ENCODE measurements at places on chromosomes 11 and 22.

DNA sequence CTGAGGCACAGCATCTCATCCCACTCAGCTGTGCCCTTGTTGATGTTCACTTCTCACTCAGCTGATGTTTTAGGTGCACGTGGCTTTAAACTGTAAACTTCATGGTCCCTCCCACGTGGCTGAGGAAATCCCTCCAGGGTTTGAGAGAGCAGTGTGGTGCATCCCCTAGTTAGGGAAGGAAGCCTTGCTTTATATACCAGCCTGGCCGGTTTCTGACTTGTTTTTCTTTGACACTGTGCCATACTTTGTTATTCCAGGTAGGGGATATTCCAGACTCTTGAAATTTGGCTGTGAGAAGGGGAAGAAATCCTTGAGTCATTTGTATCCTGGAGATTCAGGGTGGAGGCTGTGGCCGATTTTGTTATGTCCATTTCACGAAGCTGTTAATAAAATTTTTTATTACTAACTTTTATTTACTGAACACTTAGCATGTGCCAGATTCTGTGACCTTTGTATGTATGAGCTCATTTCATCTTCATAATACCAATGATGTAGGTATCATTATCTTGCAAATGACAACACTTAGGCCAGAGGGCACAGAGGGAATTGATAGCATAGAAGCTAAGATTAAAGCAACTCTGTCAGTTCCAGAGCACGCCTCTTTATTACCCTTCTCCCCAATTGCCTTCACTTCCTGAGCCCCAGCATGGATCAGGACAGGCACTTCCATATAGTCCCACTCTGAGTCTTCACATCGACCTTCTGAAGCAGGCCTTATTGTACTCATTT, 116.6 kb downstream of the NAV2 start:
- no peak for DNase-seq

DNA sequence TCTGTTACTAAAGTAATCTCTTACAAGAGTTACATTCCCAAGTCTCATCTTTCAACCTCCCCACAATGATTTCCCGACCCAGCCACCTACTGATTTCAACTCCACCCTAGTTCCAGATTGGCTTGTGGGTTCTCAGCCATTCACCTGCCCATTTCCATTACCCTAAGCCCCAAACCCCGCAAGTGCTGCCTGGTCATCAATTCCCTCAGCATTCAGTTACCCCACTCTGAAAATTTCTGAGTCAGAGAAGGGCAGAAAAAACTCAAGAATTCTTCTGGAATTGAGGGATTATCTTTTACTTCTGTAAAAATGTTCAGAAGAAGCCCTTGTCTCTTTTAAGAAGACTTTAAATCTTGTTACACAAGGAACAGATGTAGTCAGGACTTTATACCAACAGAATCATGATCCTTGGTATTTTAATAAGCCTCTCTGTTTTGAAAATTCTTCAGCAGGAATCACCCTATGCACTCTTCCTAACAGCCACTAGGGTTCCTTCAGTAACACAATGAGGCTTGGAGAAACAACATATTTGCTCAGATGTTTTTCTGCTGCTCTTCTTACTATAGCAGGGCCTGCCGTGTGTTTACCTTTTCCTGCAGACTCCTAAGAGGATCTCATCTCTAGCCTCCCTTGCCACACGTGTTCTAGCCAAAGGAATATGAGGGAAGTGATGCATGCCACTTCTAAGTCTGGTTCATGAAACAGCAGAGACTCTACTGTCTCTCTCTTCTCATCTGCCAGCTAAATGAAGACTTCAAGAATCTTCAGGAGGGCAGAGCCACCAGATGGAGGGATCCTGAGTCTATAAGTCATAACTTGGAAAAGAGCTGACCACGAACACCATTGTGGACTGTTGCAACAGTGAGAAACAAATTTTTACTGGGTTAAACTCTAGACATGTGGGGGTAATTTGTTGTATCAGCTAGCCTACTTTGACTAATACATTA, 29.3 kb upstream of the PAMR1 start:
- DNase-seq: no peak

DNA sequence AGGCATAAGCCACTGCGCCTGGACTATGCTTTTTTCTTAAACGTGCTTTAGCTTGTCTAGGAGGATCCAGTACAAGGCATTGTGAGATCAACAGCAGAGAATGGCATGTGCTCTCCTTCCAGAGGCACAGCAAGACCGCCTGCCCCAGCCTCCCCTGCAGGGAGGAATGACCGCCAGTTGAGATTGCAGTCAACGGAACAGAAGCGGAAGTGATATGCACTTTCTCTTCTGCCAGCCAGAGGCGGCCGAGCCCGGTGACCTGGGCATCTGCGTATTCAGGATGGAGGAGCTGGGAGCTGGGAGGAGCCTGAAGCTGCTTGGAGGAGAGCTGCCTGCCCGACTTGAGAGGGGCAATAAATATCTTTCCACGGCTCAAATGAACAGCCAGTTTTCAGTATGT, 243.0 kb downstream of the CTTN start:
- no peak for DNase-seq

- DNase-seq: no peak
Measured at GRCh38 chr11:93517041-93517440, 26.1 kb downstream of the SMCO4 start.

DNA sequence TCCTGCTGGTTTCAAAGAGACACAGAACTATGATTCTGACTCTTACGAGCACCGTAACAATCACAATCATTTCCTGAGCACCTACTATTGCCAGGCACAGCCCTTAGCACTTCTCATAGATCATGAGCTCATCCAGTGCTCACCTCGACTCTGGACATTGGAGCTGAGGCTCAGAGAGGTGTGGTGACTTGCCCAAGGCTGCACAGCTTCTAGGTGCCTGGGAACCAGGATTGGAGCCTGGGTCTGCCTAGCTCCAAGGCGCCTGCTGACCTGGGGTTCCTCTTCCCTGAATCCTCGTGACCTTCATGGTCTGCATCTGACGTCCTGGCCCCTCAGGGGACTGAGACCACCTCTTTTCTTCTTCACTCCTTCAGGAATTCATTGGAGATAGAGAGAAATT, 50.6 kb upstream of the CRYBB3 start:
- no peak for DNase-seq

DNA sequence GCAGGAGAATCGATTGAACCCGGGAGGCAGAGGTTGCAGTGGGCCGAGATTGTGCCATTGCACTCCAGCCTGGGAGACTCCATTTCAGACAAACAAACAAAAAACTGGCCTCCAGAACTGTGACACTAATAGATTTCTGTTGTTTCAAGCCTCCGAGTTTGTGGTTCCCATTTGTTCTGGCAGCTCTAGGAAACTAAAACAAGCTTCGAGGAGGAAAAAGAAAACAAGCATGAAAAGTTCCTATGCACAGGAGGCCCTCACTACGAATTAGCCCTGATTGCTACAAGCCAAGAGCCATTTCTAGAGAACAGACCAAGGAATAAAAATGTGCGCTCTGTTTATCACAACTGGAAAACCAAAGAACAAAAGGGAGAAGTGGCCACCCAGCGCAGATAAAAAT, 47.8 kb upstream of the SHANK2 start:
- DNase-seq: no peak

- peak; percentile 74 for DNase-seq
Measured at GRCh38 chr11:126102436-126102981, 39.8 kb upstream of the CDON start.

DNA sequence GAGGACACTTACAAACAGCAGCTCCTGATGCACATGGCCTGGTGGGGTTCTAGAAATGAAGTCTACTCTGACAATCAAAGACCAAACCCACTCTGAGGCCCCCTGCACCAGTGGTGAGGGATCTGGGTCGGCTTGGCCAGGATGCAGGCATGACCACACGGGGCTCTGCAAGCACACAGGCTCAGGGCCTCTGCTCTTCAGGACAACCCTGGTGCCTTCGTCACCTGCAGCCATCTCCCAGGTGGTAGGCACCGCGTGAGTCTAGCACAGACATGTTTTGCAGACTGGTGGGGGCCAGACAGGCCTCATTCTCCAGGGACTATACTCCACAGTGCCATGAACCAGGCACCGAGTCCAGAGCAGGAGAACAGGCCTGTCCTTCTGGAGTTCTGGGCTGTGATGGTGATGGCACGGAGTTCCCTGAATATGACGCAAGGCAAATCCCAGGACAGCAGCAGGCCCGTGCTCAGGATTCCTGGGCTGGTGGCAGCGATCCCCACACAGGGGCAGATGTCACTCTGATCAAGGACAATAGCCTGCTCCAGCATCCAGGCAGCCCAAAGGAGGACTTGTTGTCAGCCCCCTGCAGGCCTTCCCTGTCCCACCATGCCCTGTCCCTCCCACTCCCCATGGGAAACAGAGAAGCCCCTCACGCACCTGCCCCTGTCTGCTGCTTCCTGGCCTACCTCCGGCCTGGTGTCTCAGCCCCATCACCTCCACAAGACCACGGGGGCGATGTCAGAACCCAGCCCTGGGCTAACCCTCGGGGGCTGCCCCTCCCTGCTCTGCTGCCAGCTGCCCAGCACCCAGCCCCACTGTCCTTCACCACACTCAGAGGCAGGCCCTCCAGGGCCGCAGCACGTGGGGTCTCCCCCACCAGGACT, 36.1 kb downstream of the GNB1L start:
- DNase-seq: no peak

- DNase-seq: peak; percentile 18
Measured at GRCh38 chr11:67435727-67436458, 1.6 kb downstream of the PTPRCAP start.

- no peak for DNase-seq
Measured at GRCh38 chr11:14446701-14447169, 52.9 kb downstream of the COPB1 start.

DNA sequence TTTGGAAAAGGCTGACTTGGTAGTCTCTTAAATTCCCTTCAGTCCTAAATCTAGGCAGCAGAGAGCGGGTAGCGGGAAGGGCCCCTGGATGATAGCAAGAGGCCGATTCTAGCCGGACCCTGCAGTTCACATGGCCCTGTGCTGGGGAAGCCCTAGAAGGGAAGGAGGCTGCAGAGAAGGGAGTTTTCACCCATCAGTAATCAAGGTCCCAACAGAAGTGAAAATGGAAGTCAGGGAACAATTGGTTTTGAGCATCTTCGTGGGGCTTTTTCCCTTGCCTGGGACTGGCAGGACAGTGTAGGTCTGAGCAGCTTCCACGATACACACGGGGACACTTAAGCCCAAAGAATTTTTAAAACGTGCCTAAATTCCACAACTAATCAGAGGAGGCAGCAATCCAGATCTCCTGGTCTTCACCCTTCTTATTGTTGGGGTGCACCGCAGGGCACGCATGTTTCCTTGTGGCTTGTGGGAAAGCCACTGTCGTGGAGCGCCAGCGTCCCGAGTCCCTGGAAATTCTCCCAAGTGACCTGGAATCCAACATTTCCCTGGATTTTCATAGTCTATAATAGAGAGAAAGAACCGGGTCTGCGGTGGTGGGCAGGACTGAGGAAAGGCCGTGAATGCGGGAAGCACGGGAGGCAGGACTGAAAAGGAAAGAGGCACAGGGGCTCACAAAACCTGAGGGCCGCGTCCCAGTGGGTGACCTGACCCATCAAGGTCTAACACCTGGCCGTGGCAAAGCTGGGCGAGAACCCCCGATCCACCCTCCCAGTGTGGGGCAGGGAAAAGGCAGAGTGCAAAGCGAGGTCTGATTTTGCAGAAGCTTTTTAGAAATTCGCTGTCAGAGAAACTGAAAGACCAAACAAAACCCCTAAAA, 846 bp upstream of the OAF start:
- DNase-seq: no peak

DNA sequence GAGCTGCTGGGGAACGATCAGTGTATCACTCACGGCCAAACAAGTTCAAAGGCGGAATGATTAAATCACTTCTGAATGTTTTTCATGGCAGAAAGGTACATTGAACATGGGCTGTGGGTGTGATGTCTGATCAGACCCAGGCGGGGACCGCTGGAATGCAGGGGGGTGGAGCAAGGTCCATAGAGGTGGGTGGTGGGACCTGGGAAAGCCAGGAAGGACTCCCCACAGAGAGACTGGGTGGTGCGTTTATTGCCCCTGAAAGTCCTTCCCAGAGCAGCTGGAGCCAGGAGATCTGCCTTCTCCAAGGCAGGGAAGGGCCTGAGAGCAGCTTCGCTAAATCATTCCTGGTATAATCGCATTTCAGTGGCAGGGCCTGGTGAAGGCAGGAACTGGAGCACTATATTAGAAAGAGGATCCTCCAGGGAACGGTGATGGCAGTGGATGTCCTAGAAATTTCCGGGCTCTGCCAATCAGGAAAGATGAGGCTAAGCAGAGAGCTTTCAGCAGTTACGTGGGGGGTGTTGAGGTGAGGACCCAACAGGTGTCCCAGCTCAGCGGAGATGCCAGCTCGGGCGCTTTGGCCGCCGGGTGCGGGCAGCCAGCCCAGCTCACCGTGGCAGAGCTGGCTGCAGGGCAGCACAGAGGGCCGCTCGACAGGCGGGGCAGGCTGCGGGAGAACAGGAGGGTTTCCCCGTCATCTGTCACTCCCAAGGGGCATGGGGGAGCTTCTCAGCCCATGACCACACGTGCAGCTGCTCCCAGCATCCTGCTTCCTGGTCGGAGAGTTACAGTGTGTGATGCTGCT, 271.7 kb downstream of the CTTN start:
- DNase-seq: no peak

DNA sequence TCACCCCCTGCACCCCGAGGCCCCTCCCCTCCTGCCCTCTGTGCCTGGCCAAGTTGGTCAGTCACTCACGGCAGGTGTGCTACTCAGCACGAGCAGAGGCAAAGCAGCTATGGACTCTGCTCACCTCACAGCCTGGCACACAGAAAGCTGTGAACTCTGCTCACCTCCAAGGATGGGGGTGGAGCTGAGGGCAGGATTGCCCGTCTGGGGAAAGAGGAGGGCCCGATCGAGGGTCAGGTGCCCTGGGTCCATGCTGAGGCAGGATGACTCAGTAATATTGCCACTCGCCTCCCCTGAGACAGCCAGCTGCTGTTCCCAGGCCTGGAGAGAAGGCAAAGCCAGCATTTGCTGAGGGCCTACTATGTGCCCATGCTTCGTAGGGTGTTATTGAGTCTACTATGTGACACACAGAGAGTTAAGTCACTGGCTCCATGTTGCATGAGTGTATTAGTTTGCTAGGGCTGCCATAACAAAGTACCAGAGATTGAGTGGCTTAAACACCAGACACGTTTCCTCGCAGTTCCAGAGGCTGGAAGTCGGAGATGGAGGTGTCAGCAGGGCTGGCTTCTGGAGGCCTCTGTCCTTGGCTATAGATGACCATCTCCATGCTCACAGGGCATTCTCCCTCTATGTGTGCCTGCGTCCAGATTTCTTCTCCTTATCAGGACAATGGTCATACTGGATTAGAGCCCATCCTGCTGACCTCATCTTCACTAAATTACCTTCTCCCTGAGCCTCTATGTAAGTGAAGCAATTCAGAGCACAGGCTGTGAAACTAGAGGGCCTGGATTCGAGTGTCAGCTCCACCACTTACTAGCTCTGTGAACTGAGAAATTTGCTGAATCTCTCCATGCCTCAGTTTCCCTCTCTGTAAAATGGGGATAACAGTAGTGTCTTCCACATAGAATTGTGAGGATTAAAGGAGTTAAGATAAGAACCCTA, 13.2 kb upstream of the TSKU start:
- DNase-seq: no peak

- no peak for DNase-seq
Measured at GRCh38 chr11:117095284-117096161, 2.7 kb downstream of the SIK3 start.

- DNase-seq: no peak
Measured at GRCh38 chr22:50310031-50310722, 2.7 kb upstream of the PLXNB2 start.
